Kidney capillary endothelial cell (primary cell): ENCODE measurements at places on chromosomes 5 and 9.
A peak's percentile ranks its signal among the peaks of the same experiment; 100 is the strongest.

GRCh38 chr5:1886846-1887587 is 4.3 kb upstream of the IRX4 start:
- no peak for DNase-seq

DNA sequence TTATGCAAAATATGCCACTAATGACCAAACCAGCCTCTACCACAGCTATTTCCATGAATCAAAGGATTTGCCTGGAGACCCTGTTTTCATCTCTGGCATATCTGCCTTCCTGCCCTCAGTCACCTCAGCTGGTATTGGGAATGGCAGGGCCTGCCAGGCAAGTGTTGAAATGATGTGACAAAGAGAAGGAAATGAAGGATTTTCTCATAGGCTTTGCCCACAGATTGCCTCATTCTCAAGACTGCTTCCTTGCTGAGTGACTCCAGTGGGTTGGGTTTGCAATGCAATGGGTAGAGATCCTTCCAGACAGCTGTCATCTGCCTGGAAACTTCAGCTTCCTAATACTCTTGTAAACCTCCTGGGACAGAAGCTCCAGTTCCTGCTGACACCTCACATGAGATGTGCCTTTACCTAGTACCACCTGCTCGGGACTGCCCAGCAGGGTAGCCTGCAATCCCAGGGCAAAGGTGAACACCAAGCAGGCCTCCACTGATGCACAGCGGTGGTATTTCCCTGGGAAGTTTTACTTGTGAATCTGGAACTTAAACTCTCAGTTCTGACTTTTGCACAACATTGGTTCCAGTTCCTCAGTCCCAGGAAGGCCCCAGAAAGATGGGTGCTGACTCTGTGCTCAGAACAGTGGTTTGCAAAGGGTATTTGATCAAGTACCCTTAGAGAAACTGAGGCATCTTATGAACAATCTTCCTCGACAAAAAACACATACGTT is 64.8 kb upstream of the SLC1A1 start:
- DNase-seq: peak; percentile 58

DNA sequence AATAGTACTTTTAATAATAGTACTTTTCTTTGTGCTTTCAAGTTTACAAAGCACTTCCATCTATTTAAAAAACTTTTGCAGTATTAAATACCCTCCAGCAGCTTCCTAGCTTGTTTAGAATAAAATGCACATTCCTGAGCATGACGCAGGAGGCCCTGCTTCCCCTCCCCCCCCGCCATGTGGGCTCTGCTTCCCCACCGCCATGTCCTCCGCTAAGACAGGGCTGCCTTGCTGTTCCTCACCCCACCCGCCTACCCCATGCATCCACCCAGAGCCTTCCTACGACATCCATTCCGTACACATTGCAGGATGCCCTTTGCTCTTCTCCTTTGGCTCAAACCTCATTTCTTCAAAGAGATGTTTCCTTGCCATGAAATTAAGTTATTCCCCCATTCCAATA is 205.9 kb upstream of the MSX2 start:
- no peak for DNase-seq

DNA sequence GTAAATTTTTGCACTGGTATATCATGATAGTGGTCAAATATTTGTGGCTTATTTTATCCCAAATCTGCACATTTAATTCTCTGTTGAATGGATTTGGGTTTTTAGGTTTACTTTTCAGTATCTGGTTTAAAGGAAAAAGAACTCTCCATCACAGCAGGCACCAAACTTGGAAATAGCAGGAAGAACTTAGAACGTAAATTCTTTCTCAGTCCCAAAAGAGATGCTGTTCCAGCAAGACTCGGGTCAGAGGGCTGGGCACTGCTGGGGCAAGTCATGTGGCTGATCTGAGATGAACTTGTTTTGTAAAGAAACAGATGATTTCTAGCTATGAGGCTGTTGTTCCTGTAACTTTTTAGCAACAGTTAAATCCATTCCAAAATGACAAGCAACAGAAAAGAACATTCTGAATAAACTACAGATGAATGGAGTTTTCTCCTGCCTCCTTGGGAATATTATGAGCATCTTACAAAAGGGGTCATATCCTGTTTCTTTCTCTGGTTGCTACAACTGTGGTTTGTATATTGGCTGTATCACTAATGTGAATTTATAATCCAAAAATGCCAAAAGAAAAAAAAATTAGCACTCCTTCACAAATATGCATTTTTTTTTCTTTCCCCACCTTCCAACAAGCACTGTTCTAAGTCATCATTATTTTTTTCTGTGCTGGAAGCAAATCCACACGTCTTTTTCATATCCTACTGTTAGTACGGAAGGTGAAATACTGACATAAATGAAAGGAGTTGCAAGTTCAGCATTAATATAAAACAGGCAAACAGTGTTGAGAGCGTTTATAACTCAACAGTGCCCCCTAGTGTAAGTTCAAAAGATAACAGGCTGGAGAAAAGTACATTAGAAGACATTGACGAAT is 31.1 kb downstream of the OR2K2 start:
- peak; percentile 58 for DNase-seq
